NCI-H774 (cell line): ENCODE measurements at places on chromosomes 3 and 15.

- DNase-seq, result no peak
Measured at GRCh38 chr15:97076011-97076410, 745.5 kb downstream of the NR2F2 start.

DNA sequence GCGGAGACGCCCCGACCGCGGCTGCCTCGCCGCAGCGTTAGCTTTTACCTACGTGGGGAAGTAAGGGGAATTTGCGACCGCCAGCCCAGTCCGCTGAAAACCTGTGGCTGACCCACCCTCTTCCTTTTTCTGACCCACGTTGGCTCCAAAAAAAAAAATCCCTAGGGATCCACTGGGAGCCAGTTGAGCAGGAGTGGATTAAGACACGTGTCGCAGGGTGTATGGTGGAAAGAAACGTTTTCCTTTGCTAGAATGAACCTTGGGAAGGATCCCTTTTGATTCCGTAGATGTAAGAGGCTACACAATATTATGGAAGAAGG lies 575 bp upstream of the PCYT1A start:
- no peak for DNase-seq

GRCh38 chr3:75180945-75181298 lies 483.2 kb upstream of the FRG2C start:
- no peak for DNase-seq

- peak; percentile 88 for DNase-seq
Measured at GRCh38 chr3:100210772-100211135, 50.0 kb upstream of the TBC1D23 start.

GRCh38 chr3:141360888-141361598 lies 7.3 kb upstream of the ZBTB38 start:
- peak; percentile 79 for DNase-seq

DNA sequence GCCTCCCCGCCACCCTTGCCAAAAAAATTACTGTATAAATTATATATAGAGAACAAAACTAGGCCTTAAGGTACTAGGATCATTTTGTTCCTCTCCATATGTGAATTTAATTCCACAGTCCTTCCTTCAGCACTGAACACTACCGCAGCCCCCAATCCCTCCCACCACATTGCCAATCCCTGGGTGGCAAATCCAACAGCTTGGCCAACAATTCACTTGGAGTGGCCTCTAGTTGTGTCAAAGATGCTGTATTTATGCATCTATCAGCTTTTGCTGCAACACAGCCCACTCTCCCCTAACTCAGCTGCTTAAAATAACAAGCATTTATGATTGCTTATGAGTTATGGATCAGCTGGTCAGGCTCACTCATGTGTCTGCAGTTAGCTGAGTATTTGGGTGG lies 18.6 kb downstream of the GPD1L start:
- no peak for DNase-seq

GRCh38 chr3:15647611-15648167 lies 46.1 kb downstream of the BTD start:
- no peak for DNase-seq

GRCh38 chr3:138284079-138284478 lies 45.6 kb downstream of the NME9 start:
- no peak for DNase-seq

GRCh38 chr3:31392568-31392967 lies 140.2 kb upstream of the STT3B start:
- no peak for DNase-seq

GRCh38 chr3:134353831-134354611 lies 20.2 kb downstream of the AMOTL2 start:
- no peak for DNase-seq

DNA sequence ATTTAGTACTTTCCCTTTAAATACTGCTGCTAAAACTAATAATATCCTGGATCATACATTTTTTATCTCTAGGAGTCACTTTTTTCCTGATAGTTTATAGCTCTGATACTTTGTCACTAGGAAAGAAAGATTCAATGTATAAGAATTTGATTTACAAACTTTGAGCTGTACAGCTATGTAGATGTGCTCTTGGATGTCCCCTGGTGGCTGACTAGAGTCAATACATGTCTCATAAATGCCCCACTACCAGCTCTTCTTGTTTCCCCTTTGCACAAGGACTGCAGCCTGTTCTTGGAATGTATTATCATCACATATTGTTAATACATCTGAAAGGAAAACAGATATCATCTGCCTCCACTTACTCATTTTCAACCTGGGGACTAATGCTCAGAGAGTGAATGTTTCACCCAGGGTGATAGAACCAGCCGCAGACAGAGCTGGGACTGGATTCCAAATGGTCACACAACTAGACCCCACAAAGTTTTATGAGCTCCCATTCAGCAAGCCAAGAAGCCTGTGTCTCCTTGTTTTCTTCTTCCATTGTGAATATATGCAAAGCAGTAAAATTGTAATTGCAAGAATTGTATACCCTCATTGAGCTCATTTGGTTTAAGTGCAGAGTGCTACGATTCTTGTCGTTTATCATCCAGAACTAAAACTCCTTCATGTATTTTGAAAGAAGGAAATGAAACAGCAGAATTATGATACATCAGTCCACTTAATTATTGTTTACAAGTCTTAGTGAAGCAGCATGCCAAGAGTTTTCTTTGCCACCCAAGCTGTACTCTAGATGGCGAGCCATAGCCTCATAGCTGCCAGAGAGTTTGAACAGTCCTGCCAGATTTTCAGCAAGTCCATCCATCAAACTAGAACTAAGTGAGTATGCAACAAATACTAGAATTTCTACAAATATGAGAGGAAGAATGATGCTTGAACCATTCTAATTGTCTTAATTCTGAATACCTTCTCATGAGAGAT lies 261.6 kb upstream of the LMCD1 start:
- DNase-seq, result no peak

DNA sequence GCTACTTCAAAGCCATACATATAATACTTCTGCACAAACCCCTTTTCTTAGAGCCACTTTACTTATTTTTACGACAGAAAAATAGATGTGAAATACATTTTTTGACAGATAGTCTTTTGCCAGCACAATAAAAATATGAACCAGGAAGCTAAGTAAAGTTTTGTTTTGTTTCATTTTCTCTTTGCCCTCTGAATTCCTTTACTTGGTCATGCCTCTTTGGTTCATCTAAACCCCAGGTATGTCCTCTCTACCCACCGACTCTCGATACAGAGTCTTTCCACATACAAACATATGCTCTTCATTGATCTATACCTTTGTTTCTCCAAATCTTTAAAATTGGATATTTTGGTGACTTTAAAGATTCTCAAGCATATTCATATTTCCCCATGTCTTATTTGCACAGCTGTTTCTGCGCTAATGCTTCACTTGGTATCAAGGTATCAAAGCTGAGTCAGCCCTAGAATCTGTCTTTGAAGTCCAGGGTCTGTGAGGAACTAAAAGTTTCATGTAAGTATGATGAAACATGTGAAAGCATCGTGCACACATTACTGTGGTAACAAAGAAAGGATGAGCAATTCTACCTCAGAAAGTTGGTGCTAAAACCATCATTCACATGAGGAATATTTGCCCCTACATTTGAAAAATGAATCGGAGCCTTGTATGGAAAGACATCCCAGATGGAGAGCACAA lies 845.4 kb downstream of the NAALADL2 start:
- no peak for DNase-seq

DNA sequence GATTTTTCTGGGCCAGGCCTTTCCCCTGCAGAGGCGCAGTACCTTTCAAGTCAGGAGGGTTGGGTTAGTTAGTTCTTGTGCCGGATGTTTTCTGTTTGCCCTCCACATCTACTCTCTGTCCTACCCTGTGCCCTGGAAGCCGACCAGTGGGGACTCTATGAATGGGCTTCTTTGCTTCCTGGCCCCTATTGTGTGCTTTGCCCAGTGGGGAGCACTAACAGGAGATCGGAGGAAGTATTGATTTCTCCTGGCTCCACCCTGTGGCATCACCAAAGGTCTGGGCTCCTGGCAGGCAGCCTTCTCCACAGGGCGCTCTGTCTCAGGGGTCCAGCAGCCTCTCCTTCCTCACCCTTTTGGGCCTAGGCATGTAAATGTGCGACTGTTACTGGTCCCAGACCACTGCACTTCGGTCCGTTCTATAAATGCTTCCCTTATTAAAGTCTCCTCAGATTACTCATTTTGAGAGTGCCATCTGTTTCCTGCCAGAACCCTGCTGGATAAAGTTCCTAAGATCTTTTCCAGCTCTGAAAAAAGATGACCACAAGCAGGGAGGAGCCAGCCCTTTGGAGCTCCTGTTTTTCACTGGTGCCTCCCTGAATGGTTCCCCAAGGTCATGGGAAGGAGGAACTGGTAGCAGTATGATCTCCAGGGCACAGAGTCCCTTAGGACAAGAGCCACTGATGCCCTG lies 44.5 kb downstream of the CTDSPL start:
- no peak for DNase-seq

GRCh38 chr15:63855735-63856134 lies 22.0 kb upstream of the HERC1 start:
- DNase-seq, result no peak

DNA sequence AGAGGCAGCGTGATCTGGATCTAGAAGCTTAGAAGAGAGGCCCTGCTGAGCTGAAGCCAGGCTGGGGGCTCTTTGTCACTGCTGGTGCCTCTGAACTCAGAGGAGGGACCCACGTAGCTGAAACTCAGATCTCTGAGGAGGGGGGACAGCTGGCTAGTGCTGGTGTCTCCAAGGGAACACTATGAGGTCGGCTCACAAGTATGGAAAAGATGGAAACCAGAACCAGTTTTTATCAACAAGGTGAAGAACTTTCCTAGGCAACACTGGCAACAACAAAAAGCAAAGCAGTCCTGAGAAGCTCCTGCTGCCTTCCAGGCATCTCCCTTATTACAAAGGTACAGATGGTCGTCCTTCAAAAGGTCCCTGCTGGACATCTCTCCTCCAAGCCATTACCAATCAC lies 27.0 kb upstream of the FSTL1 start:
- DNase-seq, result no peak

DNA sequence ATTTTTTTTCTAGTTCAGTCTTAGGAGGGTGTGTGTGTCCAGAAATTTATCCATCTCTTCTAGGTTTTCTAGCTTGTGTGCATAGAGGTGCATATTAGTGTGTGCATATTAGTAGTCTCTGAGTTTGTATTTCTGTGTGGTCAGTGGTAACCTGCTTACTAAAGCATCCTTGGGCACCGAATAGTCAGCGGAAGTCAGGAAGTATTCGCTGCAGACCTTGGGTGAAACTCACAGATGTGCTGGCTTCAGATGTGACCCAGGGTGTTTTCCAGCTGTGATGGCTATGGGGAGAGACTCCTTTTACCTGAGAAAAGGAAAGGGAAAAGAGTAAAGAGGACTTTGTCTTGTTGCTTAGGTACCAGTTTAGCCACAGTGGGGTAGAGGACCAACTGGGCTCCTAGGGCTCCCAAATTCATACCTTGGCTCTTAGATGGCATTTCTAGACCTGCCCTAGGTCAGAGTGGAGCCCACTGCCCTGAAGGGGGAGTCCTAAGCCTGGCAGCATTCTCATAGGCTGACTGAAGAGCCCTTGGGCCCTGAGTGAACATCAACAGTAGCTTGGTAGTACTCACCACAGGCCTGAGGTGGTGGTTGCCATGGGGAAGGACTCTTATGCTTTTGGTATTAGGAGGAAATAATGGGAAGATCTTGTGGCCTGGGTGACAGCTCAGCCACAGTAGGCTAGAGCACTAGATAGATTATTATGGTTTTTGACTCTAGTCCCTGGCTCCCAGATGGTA lies 286.0 kb upstream of the ZPLD1 start:
- DNase-seq, result no peak

- DNase-seq, result no peak
Measured at GRCh38 chr3:85576697-85577200, 618.0 kb downstream of the CADM2 start.

- no peak for DNase-seq
Measured at GRCh38 chr3:177960722-177961121, 575.5 kb upstream of the KCNMB2 start.

DNA sequence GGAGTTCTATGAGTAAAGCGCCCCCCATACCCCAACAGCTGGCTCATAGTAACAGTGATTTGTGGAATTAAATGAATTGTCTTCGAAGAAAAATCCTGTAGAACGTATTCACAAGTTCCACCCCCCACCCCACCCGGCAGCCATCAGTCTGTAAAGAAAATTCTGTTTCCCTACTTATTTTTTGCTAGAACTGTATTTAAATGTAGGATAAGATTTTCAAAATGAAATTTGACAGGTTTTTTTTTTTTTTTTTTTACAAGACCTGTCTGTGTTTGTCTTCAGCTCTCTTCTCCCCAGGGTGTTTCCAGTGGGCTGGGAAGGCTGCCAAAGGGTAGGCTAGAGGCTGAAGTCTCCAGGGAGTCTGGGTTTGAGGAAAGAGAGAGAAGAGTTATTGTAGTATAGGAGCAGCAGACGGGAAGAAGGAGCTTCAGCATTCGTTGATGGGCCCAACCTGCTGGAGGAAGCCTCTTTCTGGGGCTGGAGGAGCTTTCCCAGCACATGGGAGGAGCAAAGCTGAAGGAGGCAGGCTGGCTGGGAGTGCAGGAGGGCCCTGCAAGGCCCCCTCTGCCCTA lies 130.6 kb upstream of the SEMA6D start:
- peak; percentile 37 for DNase-seq

DNA sequence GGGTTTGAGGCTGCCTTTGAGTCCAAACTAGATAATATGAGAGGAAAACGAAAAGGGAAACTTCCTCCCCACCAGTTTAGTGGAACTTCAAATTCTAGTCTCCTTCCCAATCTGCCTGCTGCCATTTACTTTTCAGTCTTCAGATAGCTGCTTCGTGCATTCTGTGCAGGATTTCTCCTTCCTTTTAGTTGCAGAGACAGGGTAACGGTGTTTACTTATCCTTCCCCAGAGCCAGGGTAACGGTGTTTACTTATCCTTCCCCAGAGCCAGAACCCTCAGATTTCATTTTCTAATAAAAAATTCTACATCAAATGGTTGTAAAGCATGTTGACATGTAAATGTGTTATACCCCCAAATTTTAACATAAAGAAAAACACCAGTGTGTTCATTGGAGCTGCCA lies 282.6 kb downstream of the VPS13C start:
- no peak for DNase-seq

DNA sequence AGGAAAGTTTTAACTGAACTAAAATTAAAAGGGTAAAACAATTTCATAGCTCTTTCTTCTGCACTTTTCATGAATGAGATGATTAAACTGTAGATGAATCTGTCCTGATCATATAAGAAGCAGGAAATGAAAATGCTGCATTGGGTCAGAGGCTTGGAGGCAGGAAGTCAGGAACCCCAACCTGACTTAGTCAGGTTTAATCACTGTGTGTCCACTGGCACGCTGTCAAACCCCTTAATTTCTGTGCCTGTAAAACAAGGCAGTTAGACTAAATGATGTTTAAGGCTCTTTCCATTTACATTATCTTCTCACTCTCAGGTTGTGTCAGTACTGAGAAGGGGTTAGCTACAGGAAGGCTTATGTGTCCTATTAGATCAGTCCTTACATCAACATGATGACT lies 193.3 kb upstream of the TTC14 start:
- DNase-seq, result no peak
